ENCODE measurements at places on chromosomes 2 and 18.

DNA sequence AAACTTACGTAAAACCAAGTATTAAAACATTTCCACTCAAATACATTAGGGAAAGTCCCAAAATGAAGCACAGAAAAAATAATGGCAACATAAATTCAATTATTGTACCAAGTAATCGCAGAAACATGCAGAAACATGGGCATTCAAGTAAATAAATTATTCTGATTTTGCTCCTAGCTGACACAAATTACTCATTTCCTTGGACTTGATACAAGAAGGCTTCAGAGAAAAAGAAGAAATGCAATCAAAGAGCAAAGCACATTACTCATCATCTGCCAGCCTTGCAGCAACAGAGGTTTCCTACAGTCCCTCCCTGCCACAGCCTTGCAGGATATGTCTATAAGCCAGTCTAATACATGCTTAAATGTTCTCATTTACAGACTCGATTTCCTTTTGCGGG, 439.8 kb upstream of the LYPD1 start:
- DNase-seq, result no peak

GRCh38 chr2:66171530-66171929, 263.4 kb upstream of the MEIS1 start:
- DNase-seq, result no peak

- DNase-seq, result no peak
These were observed 341.6 kb upstream of the VWC2L start for GRCh38 chr2:214069254-214069653.

GRCh38 chr2:40680547-40680946, 228.7 kb upstream of the SLC8A1 start:
- no peak for DNase-seq

GRCh38 chr2:96683307-96683706, 40.7 kb downstream of the FER1L5 start:
- DNase-seq, result no peak

DNA sequence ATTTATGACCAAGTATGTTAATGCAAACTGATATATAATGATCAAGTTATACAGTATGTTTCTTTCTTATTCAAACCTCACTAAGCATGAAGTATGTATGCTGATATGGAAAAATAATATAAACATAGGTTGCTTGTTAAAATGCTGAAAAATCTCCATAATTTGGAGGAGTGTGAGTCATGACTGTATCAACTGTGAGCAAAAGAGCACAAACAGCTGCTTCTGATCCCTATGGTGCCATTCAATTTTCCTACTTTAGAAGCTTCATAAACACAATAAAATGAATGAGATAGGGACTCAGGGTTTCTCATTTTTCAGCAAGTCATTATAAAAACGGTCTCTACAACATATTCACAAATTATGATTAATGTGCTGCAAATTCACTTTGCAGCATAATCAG, 129.9 kb upstream of the TFPI start:
- no peak for DNase-seq

GRCh38 chr18:74784752-74785151, 187.1 kb downstream of the ZNF407 start:
- DNase-seq, result no peak

DNA sequence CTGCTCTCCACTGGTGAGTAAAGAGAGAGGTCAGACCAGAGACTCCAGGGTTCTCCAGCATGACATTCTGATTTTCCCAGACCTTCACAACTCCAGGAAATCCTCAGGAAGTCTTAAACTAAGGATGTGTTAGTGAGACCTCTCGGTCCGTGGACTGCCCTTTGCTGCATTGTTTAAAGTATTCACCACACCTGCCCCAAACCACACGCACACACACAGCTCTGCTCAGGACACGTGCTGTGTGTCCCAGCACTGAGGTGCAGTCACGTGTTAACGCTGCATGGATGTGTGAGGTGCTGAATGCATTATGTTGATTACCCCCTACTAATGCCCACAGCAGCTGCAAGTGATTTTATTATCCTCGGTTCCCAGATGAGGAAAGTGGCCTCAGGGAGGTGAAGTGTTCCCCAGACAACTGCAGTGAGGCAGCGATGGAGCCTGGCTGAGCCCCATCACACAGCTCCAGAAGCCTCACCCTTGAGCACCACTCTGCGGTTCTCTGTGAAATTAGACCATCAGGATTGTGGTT, 68.4 kb downstream of the TRAPPC12 start:
- no peak for DNase-seq

All from anterior cingulate cortex (tissue), 58 donors.